Activated T-helper 1 cell treated with anti-CD3 and anti-CD28 coated beads, Interleukin-12 subunit alpha, Interleukin-12 subunit beta, Interleukin-2, Interleukin-4 antibody, amounts not matched to agents 30 ng/mL and 10 ng/mL and 1 ng/mL, durations not matched to agents 14 hours and 24 hours and 36 hours (primary cell): ENCODE measurements at places on chromosomes 1 and 21. TPM values are rescaled to one million over a fixed set of nuclear protein-coding genes. Genes with fewer than 3 reads are reported as not detected.

DNA sequence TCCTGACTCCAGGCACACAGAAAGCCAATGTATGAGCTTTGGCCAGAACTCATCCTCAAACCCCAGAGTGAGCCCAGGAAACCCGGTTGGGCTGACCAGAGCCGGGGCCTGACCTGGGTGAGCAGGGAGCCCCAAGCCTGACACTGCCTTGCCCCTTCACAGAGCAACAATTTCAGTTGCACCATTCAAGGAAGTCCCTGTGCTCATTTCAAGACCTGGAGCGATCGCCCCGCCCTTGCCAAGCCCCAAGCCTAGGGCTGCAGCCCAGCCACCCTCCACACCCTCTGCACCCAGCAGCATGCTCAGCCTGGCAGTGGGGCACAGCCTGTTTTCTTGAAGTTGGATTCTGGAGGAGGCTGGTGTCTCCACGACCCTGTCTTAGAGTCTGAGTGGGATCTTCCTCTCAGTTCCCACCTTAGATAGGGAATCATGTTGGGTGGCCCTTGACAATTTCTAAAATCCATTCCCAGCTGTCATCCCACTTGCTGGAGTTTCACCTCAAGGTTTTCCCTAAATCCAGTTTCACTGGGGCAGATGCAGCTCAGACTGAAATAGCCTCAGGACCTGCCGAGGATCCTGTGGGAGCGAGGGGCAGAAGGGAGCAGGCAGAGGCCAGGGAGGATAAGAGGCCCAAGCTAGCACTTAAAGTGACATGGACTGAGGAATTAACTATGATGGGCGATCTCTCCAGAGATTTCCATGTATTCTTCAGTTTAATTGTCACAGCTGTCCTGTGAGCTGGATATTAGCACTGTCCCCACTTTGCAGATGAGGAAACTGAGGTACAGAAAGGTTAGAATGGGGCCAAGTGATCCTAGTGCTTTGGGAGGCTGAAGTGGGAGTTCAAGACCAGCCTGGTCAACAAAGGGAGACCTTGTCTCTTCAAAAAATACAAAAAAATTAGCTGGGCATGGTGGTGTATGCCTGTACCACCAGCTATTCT lies 2.5 kb downstream of the NBL1 start:
- H3K36me3 ChIP-seq, result no peaks in the 10 kb centered on the region
- peaks cover 33% of the 10 kb centered on the region for H3K4me1 ChIP-seq
- no peak for DNase-seq
- H3K4me3 ChIP-seq, result peak overlapping the region; percentile 69
- no peak overlapping the region for H3K27ac ChIP-seq
- peaks cover 14% of the 10 kb centered on the region for H3K27me3 ChIP-seq

GRCh38 chr1:167247754-167248153 lies 27.1 kb downstream of the POU2F1 start:
- H3K36me3 ChIP-seq, result peaks cover 14% of the 10 kb centered on the region
- H3K27me3 ChIP-seq, result no peaks in the 10 kb centered on the region
- H3K4me1 ChIP-seq, result peaks cover 20% of the 10 kb centered on the region

SNIP1 gene
- 28.1 and 30.2 TPM in 2 replicates for total RNA-seq

GRCh38 chr1:110174961-110175360 lies 24.7 kb downstream of the SLC6A17 start:
- H3K27me3 ChIP-seq, result peaks cover 21% of the 10 kb centered on the region
- H3K4me1 ChIP-seq, result no peaks in the 10 kb centered on the region
- H3K27ac ChIP-seq, result no peak overlapping the region
- DNase-seq, result no peak
- no peak overlapping the region for H3K4me3 ChIP-seq
- H3K36me3 ChIP-seq, result no peaks in the 10 kb centered on the region

TDRD10 gene
- not detected in 2 replicates for total RNA-seq

PBX1 gene
- total RNA-seq, result not detected in 2 replicates

GRCh38 chr1:35563166-35563565 lies 5.6 kb downstream of the NCDN start:
- no peak for DNase-seq
- H3K27ac ChIP-seq, result no peak overlapping the region
- H3K27me3 ChIP-seq, result no peaks in the 10 kb centered on the region
- H3K4me1 ChIP-seq, result peaks cover 50% of the 10 kb centered on the region
- H3K36me3 ChIP-seq, result peaks cover 24% of the 10 kb centered on the region

PLA2G2C gene
- total RNA-seq, result 0.44 and 0.65 TPM in 2 replicates

- H3K4me3 ChIP-seq, result no peak overlapping the region
- no peaks in the 10 kb centered on the region for H3K4me1 ChIP-seq
- H3K27me3 ChIP-seq, result peaks cover 3% of the 10 kb centered on the region
- no peak overlapping the region for H3K27ac ChIP-seq
- no peaks in the 10 kb centered on the region for H3K36me3 ChIP-seq
Measured at GRCh38 chr1:101820071-101820470, 176.7 kb downstream of the OLFM3 start.

RCSD1 gene
- total RNA-seq, result 78.6 and 81.9 TPM in 2 replicates
